Activated T-helper 1 cell treated with anti-CD3 and anti-CD28 coated beads, Interleukin-12 subunit alpha, Interleukin-12 subunit beta, Interleukin-2, Interleukin-4 antibody, amounts not matched to agents 30 ng/mL and 10 ng/mL and 1 ng/mL, durations not matched to agents 14 hours and 24 hours and 36 hours (primary cell): ENCODE measurements at places on chromosomes 12 and 14. TPM values are rescaled to one million over a fixed set of nuclear protein-coding genes. Genes with fewer than 3 reads are reported as not detected.

Gene SMCO2
- total RNA-seq: 0.99 and 1.8 TPM in 2 replicates

Gene TSHR
- 0.16 and 0.47 TPM in 2 replicates for total RNA-seq

GRCh38 chr12:318759-319515 is 56.3 kb upstream of the SLC6A13 start:
- H3K36me3 ChIP-seq: peaks cover 67% of the 10 kb centered on the region
- no peaks in the 10 kb centered on the region for H3K27me3 ChIP-seq
- no peak for DNase-seq
- no peak overlapping the region for H3K27ac ChIP-seq
- H3K4me1 ChIP-seq: no peaks in the 10 kb centered on the region

GRCh38 chr12:94689002-94689645 is 38.8 kb upstream of the TMCC3 start:
- no peaks in the 10 kb centered on the region for H3K36me3 ChIP-seq
- no peaks in the 10 kb centered on the region for H3K4me1 ChIP-seq
- H3K27ac ChIP-seq: no peak overlapping the region
- no peak for DNase-seq
- H3K27me3 ChIP-seq: peaks cover 2% of the 10 kb centered on the region

DNA sequence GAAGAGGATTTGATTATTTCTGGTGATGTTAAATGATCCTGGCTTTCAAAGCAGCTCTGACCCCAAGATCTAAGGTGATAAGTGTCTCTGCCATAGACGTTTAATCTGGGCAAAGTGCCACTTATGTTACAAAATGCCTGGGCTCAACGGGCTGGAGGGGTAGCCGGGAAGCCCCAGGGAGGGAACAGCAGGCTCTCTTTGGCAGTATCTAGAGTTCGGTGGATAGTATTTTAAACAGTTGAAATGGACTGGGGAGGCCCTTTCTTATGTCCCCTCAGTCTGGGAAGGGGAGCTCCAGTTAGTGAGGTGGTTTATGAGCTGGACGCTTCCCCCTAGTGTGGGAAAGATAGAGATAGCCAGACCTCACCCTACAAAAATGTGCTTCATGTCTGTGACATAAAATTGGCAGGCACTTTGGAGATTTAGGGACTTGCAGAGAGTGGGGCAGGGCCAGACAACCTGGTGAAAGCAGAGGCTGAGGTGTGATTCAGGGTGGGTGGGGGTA is 5.5 kb upstream of the HOXC11 start:
- no peak for DNase-seq
- H3K4me3 ChIP-seq: no peak overlapping the region
- peaks cover 99% of the 10 kb centered on the region for H3K27me3 ChIP-seq
- H3K4me1 ChIP-seq: peaks cover 6% of the 10 kb centered on the region
- no peak overlapping the region for H3K27ac ChIP-seq

GRCh38 chr14:90599339-90599738 is 202.5 kb downstream of the CALM1 start:
- peaks cover 6% of the 10 kb centered on the region for H3K27me3 ChIP-seq
- H3K36me3 ChIP-seq: no peaks in the 10 kb centered on the region
- no peak overlapping the region for H3K27ac ChIP-seq
- no peaks in the 10 kb centered on the region for H3K4me1 ChIP-seq
